ENCODE measurements at places on chromosomes 2 and 18.

- no peak for DNase-seq
These were observed 1321.5 kb upstream of the CELF4 start for GRCh38 chr18:38886861-38887670.

- DNase-seq, result peak; percentile 8
These were observed 25.7 kb downstream of the NPPC start for GRCh38 chr2:231900486-231900942.

DNA sequence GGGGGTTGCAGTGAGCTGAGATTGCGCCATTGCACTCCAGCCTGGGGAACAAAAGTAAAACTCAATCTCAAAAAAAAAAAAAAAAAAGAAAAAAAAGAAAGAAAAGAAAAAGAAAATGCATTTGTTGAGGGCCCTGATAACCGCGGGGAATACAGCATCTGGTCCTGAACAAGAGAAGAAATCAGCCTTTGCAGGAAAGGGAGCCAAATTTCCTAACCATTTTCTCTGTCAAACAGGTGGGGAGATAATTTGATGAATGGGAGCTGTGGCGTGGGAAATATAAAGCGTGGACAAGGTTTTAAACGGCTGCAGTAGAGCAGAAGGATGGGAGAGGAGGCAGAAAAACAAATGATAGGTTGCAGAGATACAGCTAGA is 864 bp downstream of the E2F6 start:
- DNase-seq, result no peak

DNA sequence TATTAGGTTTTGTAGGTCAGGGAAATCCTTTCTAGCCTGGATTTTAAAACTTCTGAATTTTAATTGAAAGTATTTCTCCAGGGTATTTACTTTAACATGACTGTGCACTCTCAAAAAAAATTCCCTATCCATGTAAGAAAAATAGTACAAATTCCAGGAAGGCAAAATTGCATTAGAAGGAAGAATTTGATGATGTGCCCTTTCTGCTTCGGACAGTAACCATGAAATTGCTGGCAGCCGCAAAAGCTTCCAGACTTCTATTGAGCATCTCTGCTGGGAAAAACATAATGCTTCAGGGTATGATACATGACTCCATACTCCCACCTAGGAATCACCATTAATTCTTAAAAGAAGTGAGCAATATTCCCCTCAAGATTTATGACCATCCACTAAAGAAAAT is 17.2 kb upstream of the KLF7 start:
- DNase-seq, result no peak

GRCh38 chr2:38056216-38056615 is 19.7 kb downstream of the CYP1B1 start:
- no peak for DNase-seq

DNA sequence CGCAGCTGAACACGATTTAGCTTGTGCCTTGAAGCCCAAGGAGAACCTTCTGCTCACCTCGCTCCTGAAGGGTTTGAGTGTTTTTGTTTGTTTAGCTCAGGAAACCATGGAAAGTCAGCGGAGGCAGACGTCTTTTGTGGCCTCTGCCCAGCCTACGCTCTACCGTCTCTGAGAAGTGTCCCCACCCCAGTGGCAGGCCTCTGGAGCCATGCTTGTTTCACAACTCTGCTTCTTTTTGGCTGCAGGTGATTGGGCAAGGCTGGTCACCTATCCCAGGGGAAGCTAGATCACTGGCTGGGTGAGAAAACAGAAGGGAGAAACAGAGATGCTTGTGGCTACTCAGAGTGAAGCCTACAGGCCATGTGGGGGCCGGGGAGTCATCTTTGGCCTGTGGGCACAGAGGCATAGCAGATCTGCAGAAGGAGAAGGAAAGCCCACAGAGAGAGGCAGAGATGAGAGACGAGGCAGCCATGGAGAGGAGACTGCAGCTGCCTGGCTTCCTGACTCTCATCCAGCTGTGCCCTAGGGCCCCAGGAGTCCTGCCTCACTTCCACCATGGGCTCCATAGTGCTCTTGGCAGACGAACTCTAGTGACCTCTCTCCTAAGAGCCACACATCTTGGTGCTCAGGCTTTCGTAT is 50.1 kb downstream of the CIB4 start:
- DNase-seq, result no peak

- DNase-seq, result no peak
These were observed 29.9 kb downstream of the PTPN18 start for GRCh38 chr2:130385709-130386108.

Data from anterior cingulate cortex (tissue), 58 donors.